ENCODE measurements at places on chromosomes 3 and 15. TPM values are rescaled to one million over a fixed set of nuclear protein-coding genes. Genes with fewer than 3 reads are reported as not detected.

GRCh38 chr3:71868876-71869275 lies 83.9 kb upstream of the PROK2 start:
- no peaks in the 10 kb centered on the region for H3K4me1 ChIP-seq
- no peak overlapping the region for H3K4me3 ChIP-seq
- DNase-seq, result no peak

- H3K27me3 ChIP-seq, result peaks cover 3% of the 10 kb centered on the region
- DNase-seq, result no peak
- no peak overlapping the region for H3K27ac ChIP-seq
- no peak overlapping the region for H3K4me3 ChIP-seq
- no peaks in the 10 kb centered on the region for H3K4me1 ChIP-seq
- no peaks in the 10 kb centered on the region for H3K36me3 ChIP-seq
These were observed 23.8 kb upstream of the CNTN6 start for GRCh38 chr3:1068985-1069384.

DNA sequence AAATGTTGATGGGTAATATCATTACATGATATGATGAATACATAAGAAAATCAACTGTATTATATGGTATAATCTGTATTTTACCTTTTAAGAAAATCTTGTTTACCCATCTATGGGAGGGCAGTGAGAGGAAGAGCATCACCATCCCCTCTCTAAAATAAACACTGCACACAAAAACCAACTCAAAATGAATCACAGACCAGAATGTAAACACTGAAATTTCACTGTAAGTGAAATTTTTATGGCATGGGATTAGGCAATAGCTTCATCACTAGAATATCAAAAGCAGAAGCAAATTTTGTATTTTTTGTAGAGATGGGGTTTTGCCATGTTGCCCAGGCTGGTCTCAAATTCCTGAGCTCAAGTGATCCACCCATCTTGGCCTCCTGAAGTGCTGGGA lies 26.2 kb downstream of the IFT80 start:
- H3K27me3 ChIP-seq, result no peaks in the 10 kb centered on the region
- no peaks in the 10 kb centered on the region for H3K4me1 ChIP-seq
- H3K27ac ChIP-seq, result no peak overlapping the region
- no peak overlapping the region for H3K4me3 ChIP-seq

Gene CCR5
- total RNA-seq, result 0.43 TPM

Gene GTF2A2
- total RNA-seq, result 115 TPM

All from adrenal gland (tissue), 19 donors.